Hematopoietic multipotent progenitor cell treated with erythropoietin and hydrocortisone succinate and interleukin-3 and kit ligand, for 4 days (in vitro differentiated cells): ENCODE measurements at places on chromosomes 3 and 15.

GRCh38 chr3:54661151-54661550, 266.7 kb downstream of the LRTM1 start:
- DNase-seq, result no peak

DNA sequence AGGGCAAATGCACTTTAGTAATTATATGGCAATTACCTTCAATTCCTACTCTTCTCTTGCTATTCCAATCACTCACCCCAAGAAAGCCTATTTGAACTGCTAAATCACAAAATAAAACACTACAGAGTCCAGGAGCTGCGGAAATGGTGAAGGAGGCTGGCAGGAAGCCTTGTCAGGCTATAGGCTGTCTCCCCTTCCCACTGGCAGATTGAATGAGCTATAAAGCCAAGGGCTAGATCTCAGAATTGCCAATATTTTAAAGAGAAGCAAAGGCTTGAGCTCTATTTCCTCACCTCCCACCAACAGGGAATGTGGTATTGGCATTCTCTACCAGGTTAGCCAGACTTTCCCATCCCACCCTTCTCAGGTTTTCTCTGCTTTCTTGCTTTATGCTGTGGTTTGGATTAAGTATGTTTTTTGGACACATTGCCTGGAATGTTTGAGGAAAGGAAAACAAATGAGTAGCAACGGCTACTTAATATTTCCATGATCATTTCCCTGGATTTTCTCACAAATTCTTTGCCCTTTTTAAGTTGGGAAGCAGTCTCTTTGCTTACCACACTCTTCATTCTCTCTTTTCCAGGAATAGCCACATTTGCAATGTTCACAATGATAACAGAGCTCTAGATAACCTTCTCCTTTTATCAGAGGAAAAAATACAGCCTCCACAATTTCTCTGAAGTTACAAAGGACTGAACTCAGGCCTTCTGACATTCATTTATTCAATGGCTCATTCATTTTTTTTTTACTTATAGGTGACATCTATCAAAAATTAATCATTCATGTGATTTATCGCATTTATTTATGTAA, 1125.4 kb downstream of the ROBO1 start:
- peak; percentile 36 for DNase-seq

- DNase-seq, result no peak
Measured at GRCh38 chr3:105957722-105958121, 88.9 kb upstream of the CBLB start.

- DNase-seq, result no peak
Measured at GRCh38 chr3:116000311-116000710, 377.0 kb downstream of the GAP43 start.

DNA sequence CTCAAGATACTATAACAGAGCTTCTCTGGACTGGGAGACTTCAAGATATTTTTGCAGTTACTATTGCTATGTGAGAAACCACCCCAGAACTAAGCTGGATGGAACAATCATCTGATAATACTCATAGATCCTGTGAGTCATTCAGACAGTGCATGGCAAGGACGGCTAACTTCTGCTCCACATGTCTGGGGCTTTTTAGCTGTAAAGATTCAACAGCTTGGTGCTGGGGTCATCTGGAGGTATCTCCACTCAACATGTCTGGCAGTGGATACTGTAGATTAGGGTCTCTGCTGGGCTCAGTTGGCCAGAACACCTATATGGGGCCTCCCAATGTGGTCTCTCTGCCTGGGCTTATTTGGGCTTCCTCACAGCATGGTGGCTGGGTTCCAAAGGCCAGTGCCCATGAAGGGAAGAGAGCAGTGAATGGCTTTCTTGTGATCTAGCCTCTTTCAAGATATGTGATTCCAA, 117.3 kb upstream of the SLC7A14 start:
- peak; percentile 35 for DNase-seq

DNA sequence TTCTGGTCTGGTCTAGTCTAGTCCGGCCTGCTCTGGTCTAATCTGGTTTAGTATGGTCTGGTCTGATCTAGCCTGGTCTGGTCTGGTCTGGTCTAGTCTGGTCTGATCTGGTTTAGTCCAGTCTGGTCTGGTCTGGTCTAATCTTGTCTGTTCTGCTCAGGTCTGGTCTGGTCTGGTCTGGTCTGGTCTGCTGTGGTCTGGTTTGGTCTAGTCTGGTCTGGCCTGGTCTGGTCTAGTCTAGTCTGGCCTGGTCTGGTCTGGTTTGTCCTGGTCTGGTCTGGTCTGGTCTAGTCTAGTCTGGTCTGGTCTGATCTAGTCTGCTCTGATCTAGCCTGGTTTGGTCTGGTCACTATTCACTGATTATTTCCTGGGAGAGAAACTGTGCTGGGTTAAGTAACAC, 84.1 kb upstream of the PRR23E start:
- DNase-seq, result no peak

DNA sequence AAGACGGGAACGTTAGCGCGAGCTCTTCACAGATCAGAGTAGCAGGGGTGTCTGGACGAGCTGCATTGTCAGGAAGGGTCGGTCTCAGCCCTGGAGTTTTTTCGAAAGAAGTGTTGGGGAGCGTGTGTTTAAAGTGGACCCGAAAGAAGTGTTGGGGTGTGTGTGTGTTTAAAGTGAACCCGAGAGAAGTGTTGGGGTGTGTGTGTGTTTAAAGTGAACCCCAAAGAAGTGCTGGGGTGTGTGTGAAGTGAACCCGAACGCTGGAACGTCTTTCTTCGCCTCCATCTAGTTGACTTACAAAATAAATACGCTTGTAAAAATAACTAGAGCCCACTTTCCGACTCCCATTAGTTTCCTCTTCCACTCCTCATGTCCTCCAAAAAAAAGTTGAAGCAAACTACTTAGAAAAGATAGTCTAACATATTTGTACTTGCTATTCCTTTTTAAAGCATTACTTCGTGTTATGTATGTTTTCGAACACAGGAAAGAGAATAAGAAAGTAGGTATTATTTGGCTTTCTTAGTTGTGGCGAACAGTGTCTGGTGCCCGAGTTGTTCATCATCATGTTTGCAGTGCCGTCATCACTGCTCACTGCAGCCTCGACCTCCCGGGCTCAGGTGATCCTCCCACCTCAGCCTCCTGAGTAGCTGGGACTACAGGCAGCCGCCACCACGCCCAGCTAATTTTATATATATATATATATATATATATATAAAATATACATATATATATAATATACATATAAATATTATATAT, 1.0 kb downstream of the LRCH3 start:
- peak; percentile 65 for DNase-seq
